SK-N-DZ (cell line): ENCODE measurements at places on chromosomes 1 and 21.
A peak's percentile ranks its signal among the peaks of the same experiment; 100 is the strongest.

DNA sequence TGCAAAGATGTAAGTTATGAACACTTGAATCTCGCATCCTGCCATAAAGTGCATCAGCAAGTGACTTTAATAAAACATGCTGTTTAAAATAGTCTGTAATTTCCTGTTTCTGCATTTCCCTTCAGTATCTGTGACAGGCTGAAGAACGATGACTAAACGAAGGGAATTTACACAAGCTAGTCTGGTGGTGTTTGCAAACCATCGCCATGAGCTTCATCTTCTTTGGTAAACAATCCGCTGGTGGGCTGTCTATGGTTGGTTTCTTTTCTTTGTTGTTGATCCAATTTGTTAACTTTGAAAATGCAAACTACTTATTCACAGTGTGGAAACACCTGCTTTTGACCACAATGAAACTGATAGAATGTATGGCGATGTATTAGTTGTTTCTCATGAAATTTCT, 13.9 kb downstream of the SERTAD4 start:
- DNase-seq = no peak

GRCh38 chr1:199762572-199762971, 264.9 kb upstream of the NR5A2 start:
- DNase-seq = no peak

GRCh38 chr1:1771096-1771495, 7.2 kb downstream of the NADK start:
- no peak for DNase-seq

- DNase-seq = no peak
Observed at GRCh38 chr1:179095377-179095776, 13.5 kb downstream of the TOR3A start.

- DNase-seq = no peak
Observed at GRCh38 chr1:90580176-90580575, 136.9 kb downstream of the BARHL2 start.

DNA sequence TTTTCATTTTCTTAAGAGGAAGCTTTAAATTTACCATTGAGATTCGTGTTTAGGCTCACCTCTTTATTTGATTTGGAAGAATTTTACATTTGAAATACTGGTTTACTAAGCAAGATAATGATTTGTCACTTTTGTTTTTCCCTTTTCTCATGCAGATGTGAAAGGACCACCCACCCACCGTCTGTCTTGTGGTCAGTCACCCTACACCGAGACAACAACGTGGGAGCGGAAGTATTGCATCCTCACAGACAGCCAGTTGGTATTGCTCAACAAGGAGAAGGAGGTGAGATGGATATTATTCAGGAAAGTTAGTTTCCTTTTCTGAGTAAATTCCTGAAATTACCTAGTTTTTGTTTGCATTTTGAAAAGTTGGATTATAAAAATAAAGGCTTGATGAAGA, 189.5 kb downstream of the RASAL2 start:
- no peak for DNase-seq

- no peak for DNase-seq
Observed at GRCh38 chr1:203295796-203296195, 9.5 kb upstream of the BTG2 start.

DNA sequence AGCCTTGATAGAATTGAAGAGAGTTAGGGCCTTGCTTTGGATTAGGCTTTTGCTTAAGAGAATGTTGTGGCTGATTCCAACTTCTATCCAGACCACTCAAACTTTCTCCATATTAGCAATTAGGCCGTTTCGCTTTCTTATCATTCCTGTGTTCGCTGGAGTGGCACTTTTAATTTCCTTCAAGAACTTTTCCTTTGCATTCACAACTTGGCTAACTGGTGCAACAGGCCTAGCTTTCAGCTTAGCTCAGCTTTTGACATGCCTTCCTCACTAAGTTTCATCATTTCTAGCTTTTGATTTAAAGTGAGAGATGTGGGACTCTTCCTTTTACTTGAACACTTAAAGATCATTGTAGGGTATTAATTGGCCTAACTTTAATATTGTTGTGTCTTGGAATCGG, 183.6 kb upstream of the L1TD1 start:
- no peak for DNase-seq

- DNase-seq = no peak
Observed at GRCh38 chr1:167206166-167206835, 14.4 kb upstream of the POU2F1 start.

DNA sequence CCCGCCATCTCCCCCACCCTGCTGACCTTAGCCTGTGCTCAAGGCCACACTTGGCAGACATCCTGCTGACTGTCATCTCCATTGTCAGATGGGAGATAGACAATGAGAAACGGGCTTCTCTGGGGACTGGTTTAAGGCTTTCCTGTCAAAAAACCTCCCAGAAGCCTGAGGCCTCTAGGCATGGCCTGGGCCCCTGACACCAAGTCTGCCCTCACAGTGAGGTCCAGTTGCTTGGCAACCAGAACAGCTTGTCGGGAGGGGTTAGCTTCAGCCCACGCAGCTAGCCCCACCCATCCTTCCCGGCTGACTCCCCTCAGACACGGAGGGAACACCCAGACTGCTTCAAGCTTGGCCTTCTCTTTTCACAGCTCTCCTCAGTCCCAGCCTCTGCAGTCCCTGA, 11.0 kb downstream of the PLEKHA6 start:
- DNase-seq = peak; percentile 87

GRCh38 chr1:96520579-96520947, 201.0 kb upstream of the PTBP2 start:
- no peak for DNase-seq

GRCh38 chr21:38949070-38949380, 143.3 kb downstream of the ETS2 start:
- no peak for DNase-seq

- DNase-seq = no peak
Observed at GRCh38 chr1:15189692-15190370, 36.3 kb downstream of the TMEM51 start.

- DNase-seq = no peak
Observed at GRCh38 chr21:42298237-42298636, 17.0 kb downstream of the TFF3 start.

DNA sequence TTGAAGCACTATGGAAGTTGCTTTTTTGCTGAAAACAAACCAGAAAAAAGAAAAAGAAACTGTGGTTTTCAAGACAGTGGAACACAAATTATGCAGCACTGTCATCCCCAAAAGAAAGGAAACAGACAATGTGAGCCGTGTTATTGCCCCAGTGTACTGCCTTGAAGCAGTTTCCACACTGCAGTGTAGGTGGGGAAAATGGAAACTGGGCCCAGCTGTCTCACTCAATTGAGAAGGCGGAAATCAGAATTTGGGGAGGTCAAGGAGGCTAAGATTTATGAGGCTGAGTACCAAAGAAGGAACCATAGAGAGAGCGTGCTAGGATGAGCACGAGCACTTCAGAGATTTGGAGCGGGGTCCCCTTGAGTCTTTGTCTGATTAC, 55.5 kb downstream of the MPZL1 start:
- DNase-seq = no peak

DNA sequence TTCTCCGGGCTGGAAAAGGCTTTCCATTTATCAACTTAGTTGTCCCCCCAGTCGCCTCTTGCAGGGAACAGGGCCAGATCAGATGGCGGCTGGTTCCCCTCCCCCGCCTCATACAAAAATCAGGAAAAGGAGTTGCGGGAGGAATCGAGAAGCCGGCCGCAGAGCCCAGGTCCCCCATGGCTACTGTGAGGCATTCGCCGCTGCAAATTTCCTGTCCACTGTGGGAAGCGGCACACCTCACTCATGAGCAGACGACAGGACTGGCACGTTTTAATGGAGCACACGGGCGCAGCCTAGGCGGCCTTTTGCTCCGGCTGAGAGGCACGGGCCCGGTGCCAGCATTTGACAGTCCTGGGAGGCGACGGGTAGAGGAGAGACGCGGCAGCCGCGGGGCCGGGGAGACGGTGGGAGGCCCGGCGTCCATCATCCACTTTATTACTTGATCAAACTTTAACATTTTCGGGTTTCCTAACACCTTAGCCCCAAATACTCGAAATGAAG, 1.1 kb downstream of the GNG4 start:
- DNase-seq = peak; percentile 27

DNA sequence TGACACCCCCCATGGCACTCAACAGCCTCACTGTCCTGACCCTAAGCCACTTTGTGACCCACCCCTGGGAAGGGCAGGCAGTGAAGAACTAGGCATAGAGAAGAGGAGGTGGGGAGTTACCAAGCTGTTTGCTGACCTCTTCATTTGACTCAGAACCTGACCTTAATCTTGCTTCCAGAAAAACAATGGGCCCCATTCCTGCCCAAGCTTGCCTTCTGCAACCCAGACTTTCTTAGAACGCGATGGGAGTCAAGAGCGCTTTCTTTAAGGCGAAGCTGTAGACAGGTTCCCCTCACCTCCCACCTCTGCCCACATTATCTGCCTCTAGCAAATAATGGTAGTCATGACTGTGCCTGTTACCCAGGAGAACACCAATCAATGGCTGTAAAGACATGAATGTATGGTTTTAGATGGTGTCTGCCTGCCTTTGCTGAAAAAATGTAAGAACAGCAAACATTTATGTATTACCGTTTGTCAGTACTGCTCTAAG, 8.2 kb upstream of the CBR3 start:
- DNase-seq = no peak

DNA sequence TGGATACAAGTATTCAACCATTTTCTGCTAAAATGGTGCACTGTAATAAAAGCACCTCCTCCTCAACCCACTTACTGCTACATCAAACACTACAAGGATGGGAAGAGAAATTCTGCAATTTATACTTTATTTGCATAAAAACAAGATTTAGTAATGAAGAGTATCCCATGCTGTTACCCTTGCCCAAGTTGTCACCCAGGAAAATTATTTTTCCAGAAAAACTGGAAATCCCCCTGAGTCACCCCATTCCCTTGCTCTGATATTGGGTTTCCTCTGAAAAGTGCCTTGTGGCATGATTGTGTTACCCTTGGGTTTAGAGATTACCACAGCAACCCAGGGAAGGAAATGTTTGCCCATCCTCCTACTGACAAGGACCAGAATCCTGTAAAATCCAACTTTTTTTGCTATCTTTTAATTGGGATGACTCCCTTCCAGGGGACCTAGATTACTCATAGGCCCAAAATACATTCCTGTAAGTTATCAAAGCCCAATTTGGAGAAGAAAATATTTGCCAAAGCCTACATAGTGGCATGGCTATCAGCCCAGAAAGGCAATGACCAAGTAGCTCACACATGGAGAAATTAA, 16.5 kb upstream of the ZC3H11B start:
- DNase-seq = no peak

DNA sequence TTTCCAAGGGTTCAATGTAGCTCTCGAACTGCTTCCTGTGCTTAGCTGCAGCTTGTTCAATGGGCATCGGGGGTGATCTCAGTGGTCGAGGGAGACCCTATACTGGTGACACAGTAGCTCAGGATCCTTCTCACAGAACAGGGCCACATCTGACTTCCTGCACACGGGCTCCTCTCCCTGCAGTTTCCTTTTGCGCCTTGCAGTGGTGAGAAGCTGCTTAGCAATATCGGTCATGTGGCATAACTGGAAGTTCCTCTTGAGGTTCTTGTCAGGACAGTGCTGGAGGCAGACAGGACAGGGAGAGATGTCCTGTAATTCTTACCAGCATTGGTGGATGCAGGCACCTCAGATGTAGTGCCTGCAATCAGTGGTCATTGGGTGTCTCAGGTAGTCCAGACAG, 140.5 kb upstream of the MAP1LC3C start:
- no peak for DNase-seq

DNA sequence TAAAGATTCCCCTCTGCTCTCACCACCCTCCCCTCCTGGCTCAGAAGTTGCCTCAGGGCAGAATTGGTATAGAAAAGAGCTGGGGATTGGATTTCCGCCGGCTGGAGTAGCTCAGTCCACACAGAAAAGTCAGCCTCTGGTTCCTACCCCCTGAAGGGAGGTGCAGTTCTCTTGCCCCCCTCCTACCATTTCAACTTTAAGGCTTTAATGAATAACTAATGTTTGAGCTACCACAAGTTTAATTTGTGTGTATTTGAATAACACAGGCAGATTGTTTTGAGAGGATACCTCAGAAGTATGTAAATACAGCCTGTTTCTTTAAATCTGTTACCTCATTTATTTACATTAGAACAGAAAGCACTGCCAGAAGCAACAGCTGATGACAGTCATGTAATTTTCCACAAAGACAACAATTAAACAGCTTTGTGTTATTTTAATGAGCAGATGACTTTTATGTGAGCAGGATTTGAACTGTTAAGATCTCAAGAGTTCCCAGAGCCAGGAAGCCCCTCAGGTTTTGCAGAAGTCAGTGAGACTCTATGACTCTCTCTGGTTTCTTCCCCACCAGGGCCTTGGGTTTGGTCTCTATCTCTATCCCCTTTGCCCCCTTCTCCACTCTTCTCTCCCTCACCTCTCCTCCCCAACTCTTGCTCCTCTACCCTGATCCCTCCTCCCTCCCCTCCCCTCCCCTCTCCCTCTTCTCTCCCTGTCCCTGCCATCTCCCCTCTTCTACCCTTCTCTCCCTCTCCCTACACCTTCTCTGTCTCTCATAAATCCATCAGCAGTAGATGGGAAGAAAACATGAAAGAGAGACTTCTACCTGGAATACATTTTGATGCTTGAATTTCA, 26.3 kb downstream of the DUSP10 start:
- DNase-seq = no peak

DNA sequence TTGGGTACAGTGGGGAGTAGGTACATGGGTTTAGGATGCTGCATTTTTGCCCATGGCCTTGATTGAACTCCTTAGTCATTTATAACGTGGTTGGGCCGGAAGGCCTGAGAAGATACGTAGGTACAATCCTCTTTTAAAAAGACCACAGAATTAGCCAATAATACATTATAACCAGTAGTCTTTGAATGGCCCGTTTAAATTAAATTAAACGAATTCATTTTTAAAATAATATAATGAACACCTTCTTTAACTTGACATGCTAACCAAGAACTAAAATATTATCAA, 20.1 kb upstream of the ADAR start:
- no peak for DNase-seq

DNA sequence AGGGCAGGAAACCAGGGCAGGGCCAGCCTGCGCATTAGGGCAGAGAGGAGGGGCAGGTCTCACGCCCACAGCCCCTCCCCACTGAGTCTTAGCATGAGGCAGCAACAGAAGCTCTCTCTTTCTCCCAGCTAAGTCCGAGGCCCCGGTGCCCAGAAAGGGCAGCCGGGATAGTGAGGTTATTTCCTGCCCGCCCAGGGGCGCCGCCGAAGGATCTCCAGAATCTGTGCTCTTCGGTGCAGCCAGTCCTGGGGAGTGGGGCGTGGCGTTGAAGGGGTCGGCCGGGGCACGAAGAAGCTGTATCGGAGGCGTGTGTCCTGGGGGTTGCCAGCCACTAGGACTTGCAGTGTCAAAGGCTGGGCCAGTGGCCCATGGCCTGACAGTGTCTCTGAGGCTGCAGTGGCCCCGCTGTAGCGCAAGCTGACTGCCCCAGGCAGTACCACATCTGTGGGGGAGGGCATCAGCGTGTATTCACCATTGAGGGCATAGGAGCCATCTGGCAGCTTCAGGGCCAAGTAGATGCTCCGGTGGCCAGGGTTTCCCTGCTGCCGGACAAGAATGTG, 7.8 kb downstream of the ADAMTS4 start:
- DNase-seq = no peak

DNA sequence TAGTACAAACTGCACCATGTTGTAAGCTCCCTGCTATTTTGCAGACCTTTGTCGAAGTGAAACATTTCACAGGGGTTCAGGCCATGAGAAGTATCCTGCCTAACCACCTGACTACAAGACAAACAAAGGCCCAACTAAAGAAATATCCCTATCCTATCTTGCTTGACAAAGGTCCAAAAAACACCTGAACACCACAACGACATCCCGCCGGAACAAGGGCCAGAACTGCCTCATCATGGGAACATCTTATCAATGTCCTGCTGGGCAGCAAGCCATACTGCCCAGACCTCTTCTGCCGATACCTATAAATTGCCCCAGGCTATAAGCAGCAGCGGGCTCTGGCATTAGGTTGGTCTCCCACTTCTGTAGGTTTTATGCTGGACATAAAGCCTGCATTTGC, 12.3 kb downstream of the MYSM1 start:
- DNase-seq = no peak

GRCh38 chr1:109530457-109531087, 9.1 kb upstream of the GPR61 start:
- peak; percentile 49 for DNase-seq
